ENCODE measurements at places on chromosomes 2 and 18. TPM values are rescaled to one million over a fixed set of nuclear protein-coding genes. Genes with fewer than 3 reads are reported as not detected.

POTEC gene
- not detected for total RNA-seq

CAPN14 gene
- total RNA-seq, result 0.15 TPM

CFC1 gene
- total RNA-seq, result not detected

EPHA4 gene
- 22.2 TPM for total RNA-seq

TMEM198 gene
- 0.29 TPM for total RNA-seq

UPP2 gene
- total RNA-seq, result not detected

PLA2R1 gene
- total RNA-seq, result 14.5 TPM

NXPH2 gene
- not detected for total RNA-seq

UGT1A8 gene
- not detected for total RNA-seq

CAVIN2 gene
- 240 TPM for total RNA-seq

NDC80 gene
- 6.4 TPM for total RNA-seq

CHRND gene
- not detected for total RNA-seq

CXCR1 gene
- total RNA-seq, result not detected

LOXHD1 gene
- not detected for total RNA-seq

SOCS6 gene
- 15.7 TPM for total RNA-seq

CPLX4 gene
- total RNA-seq, result not detected

ZBTB7C gene
- 0.06 TPM for total RNA-seq

RESP18 gene
- total RNA-seq, result not detected

SFT2D3 gene
- total RNA-seq, result 7.3 TPM

RAB6C gene
- total RNA-seq, result not detected

IL36RN gene
- not detected for total RNA-seq

SLC14A1 gene
- 0.34 TPM for total RNA-seq

ZFP36L2 gene
- 63.2 TPM for total RNA-seq

CFAP65 gene
- not detected for total RNA-seq

NTSR2 gene
- total RNA-seq, result not detected

SOWAHC gene
- 5.3 TPM for total RNA-seq

AKAIN1 gene
- total RNA-seq, result not detected

CCDC148 gene
- 1.2 TPM for total RNA-seq

CNDP1 gene
- total RNA-seq, result not detected

ALPP gene
- total RNA-seq, result not detected

Data from glomerular endothelial cell (primary cell).